ENCODE measurements at places on chromosomes 11 and 22.

DNA sequence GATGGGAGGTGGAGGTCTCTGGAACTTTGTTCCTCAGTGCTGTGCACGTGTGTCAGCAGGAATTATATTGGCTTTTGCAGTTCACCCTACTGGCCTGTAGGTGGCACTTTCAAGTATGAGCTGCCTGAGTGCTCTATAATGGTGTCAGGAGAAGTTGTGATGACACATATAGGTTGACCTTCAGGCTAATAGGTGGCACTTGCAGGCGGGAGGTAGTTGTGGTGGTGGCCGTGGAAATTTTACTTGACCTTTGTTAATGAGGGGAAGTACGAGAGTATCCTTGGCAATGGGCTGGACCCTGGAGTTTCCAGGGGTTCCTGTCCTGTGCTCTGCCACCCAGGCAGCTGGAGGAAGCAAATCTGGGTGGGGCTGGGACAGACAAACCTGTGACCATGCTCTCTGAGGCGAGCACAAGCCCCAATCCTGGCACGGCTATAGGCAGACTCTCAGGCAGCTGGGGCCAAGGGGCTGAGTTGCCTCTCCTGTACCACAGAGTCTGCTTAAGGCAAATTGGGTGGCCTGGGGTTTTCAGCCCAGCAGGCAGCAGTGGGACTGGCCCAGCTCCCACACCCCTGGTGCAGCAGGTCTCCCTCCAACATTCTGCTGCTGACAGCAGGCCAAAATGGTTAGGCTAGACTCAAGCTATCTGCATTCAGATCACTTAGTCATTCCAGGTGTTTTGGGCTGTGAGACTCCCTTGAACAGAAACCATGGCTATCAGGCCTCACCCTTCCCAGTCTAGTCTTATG is 147.5 kb upstream of the CTSC start:
- no peak for DNase-seq

DNA sequence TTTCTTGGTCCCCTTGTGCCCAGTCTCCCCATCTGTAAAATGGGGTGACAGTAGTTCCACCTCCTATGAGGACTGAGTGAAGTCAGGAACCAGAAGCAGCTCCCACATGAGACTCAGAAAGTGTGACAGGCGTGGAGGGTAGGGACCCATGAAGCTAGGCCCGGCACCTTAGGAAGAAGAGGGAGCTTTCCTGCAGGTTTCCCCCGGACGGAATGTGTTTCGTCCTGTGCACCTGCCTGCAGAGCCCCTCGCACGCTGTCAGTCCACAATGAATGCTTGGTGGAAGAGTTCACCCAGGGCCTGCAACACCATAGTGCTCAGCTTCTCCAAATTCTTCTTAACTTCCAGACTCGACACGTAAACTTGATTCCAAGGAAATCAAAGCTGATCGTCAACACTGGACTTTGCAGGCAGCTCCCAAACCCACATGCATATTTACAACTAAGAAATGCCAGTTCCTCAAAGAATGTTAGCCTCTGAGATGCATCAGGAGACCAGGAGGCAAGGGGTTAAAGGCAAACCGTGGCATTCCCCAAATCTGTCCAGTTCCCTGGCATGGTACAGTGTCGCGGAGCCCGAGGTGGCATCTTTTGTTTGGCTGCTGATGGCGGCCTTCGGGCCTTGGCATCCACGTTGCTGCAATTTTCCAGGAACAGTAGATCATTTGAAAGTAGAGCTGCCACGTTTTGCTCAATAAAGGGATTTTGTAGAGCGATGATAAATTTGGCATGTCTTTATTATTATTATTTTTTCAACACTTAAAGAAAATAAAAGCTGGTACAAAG is 15.4 kb downstream of the LRP5 start:
- DNase-seq = no peak

DNA sequence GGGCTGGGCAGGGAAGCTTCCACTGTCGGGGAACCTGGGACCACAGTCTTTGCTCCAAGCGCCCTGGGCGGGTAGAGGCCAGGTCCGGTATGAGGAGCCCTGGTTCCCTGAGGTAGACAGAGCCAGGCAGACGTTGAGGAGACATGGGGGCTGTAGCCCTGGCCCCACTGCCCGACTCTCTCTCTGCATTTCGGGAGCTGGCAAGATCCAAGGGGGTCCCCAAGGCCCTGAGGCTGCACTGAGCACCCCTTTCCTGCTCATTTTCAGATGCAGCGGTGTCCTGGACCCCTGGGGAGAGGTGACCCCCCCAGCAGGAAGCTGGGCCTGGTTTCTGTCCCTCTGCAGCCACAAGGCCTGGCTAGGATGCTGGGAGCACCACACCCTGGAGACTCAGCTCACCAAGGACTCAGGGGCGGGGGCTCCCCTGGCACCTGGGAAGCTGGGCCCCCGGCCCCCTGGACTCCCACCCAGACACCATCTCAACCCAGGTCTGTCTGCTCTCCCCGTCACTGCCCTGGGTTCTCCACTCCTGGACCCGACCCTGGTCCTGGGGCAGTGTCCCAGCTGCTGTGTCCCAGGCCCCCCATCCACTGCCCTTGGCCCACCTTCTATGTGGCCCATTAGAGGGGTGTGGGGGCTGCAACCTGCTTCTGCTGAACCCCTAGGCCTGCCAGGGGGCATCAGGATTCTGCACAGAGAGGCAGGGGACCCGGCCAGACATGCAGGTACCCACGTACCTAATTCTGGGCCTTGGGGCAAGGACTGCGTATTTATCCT is 15.0 kb upstream of the MUC6 start:
- DNase-seq = no peak

GRCh38 chr11:110172468-110173065 is 79.4 kb downstream of the ZC3H12C start:
- DNase-seq = no peak

DNA sequence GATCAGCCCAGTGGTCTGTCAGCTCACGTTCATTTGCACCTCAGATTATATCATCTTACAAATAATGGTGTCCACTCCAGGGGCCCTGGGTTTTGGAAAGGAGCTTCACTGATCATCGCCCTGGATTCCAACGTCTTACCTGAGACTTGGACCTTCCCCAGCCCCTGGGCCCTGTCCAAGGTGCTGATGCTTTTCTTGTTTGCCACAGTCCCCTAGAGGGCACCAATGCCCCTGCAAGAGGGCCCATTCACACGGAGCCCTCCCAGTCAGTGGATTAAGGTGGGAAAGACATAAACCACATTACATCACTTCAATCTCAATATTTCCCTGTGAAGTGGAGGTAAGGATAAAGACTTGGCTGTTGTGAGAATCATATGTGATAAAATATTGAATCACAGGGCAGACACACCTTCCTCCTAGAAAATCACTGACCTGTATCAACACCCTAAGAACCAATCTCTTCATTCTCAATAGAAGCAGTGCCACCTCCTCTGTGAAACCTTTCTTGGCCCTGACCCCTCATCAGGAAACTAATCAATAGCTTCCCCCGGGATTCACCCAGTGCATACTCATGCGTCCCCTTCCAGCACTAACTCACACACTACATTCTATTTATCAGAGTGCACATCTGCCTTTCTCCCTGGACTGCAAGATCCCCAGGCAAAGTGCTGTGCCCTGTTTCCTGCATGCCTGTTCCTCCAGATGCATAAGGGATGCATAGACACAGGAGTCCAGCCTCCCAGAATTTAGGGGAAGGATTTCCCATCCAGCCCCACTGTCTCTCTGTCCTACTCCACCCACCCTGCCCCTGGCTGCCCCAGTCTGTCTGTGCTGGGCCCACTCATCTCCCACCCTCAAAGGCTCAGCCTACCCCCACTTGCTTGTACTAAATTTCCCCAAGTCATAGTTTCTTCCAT is 167.0 kb downstream of the BUD13 start:
- DNase-seq = no peak

DNA sequence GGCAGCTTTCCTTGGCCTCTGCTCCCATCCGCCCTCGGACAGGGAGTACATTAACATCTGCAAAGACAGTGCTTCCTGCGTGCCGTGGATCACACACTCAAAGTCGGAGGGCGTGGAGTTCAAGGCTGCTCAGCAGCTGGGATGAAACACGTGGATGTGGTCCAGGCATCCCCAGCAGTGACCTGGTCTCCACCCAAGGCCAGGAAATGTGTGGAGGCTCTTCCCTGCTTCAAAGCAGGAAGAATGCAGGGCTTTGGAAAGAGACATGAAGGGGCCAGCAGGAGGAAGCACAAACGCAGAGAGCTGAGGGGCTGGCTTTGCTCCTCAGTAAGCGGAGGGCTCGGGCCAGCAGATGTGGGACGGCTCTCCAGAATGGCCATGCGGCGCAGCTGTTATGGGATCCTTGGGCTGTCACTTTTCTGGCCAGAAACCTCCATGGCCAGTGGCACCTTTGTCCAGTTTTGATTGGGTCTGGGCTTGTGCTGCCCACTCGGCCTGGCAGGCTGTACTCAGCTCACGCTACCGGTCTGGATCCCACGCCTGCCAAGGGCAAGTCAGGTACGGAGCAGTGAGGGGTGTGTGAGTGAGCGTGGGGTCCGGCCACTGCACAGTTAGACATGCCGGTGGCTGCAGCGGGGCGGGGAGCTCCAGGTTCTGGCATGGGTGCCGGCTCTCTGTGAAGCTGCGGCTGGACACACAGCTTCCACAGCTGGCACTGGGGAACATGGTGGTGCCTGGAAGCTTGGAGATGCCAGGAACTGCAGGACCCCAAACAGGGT is 438.0 kb downstream of the TBC1D22A start:
- DNase-seq = no peak

GRCh38 chr11:65637794-65638419 is at the start of gene SIPA1:
Gene SIPA1 (plus strand): TSS chr11:65638101. CDS start chr11:65640922, 2,821 bp downstream.
- peak; percentile 70 for DNase-seq

GRCh38 chr11:20563866-20564265 is 35.5 kb upstream of the SLC6A5 start:
- no peak for DNase-seq

DNA sequence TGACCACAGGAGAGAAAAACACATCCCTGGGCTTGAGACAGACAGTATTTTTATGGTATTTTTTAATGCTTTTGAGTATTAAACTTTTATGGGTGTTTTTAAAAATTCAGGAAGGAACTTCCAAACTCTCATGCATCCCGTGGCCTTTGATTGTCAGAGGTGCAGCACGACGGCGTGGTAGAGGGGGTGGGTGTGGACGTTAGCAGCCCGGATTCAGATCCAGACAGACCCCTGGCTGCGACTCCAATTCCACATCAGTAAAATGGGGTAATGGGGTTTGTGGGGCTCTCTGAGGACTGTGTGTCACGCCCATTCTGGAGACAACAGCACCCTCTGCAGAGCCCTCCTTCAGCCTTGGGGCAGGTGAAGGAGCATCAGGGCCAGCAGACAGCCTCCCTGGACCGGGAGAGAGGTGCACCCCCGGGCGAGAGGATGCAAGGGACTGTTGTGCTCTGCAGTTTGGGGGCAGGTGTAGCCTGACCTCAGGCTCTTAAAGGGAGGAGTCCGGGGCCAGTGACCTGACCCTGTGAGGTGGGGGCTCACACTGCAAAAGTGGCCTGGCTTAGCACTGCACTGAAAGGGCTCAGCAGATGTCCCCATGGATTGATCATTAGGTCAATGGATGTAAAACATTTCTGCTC is 1024.3 kb downstream of the TBC1D22A start:
- no peak for DNase-seq
